Activated CD4-positive, alpha-beta T cell treated with anti-CD3 and anti-CD28 coated beads, Interleukin-2, amount 50 U/mL, for 16 hours (primary cell): ENCODE measurements at places on chromosomes 6 and 20.
A peak's percentile ranks its signal among the peaks of the same experiment; 100 is the strongest.

DNA sequence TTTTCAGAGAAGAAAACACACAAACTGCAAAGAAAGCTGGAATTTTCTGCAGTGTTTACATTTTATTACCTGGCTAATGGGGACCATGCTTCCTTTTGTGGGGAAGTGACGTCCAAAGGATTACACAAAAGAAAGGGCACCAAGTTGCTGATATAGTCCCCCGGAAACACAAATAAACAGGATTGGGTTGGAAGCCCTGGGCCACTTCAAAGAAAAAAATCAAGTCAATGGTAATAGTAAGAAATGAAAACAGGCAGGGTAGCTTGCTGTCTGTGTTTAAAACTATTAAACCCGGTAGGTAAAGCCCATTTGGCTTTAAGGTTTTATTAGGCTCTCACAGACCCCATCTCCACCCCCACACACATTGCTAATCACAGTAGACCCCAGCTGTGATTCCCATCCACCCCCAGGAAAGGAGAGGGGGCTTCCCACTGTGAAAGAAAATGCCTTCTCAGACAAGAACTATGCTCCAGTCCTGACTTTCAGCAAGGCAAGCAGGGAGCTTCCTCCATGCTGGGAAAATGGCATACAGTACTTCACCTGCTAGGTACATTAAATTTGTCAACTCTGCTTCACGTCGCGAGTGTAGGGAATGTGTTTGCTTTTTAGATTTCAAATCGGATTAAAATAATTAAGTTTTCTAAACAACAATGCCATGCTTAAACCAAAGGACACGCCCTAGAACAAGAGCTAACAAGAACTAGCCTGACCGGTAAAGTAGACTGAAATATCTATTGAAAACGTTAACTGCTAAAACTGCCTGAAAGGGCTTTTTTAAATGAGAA, 1.1 kb downstream of the PERP start:
- no peak for DNase-seq

- DNase-seq: no peak
These were observed 36.6 kb downstream of the TBC1D32 start for GRCh38 chr6:121297694-121298093.

DNA sequence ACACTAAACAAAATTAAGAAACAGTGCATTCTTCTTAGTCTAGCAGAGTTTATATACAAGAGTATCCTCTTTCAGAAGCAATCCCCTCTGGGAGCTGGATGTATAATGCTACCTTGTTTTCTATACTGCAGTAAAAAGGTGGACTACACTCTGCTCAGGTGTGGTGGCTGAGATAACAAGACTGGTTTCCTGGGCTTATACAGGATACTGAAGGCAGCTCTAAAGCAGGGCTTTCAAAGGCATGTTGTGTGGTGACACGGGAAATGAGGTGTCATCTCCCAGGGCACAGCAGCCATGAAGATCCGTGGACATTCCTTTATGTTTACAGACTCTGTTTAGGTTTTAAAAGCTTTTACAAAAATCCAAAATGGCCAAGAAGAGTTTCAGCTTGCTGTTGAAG, 136.7 kb downstream of the MAP3K4 start:
- DNase-seq: peak; percentile 10

- DNase-seq: no peak
These were observed 112.4 kb downstream of the TMEM242 start for GRCh38 chr6:157210954-157211353.

DNA sequence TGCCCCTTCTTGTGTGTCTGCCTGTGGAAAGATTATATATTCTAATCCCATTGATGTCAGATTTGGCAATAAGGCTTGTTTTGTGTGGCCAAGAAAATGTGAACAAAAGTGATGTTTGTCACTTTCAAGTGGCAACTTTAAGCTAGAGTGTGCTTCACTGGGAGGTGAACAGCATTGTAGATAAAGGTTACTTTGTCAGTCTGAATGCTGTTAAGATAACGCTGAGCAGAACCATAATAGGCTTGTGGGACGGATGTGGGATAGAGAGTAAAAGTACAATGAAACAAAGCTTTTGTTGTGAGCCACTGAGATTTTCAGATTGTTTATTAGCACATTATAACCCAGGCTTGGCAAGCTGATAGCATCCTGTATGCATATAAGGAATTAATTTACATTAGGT, 303.8 kb upstream of the MAN1A1 start:
- no peak for DNase-seq

- no peak for DNase-seq
These were observed 8.9 kb downstream of the SLC16A10 start for GRCh38 chr6:111096246-111096645.

DNA sequence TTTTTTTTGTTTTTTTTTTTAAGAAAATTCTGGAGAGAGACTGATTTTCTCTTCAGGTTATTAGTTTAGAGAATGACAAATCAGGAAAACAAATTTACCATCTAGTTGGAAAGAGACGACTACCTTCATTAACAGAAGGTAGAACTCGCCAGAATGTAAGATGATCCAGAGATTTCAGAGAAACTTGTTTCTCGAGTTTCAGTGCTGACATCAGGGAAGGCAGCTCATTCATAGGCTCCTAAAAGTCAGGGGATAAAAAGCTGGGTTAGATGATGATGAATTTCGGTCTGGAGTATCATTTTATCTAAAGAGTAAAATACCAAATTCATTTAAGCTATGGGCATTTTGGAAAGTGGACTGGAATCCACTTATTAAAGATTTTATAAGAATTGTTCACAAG, 27.9 kb downstream of the ZNF334 start:
- no peak for DNase-seq

DNA sequence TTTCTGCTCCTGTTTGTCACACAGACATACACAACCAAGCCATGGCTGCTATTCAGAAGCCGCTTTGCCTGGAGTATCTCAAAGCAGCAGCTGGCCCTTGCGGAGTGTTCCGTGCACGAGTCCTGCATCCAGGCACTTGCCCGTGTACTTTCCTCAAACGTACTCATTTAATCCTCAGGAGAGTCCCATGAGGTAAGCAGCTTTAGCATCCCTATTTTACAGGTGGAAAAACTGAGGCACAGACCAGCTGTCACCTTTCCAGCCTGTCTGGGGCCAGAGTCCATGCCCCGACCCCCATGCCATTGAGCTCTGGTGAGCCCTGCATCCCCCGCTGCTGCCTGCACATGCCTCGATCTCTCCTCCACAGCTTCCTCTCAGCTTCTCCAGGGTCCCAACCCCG, 130.0 kb downstream of the ERMARD start:
- no peak for DNase-seq

GRCh38 chr6:150841697-150842096, 23.8 kb upstream of the MTHFD1L start:
- no peak for DNase-seq

GRCh38 chr6:10586302-10586701, 65.2 kb downstream of the GCNT2 start:
- no peak for DNase-seq

GRCh38 chr6:160462551-160463109, 114.5 kb downstream of the SLC22A3 start:
- DNase-seq: peak; percentile 89

DNA sequence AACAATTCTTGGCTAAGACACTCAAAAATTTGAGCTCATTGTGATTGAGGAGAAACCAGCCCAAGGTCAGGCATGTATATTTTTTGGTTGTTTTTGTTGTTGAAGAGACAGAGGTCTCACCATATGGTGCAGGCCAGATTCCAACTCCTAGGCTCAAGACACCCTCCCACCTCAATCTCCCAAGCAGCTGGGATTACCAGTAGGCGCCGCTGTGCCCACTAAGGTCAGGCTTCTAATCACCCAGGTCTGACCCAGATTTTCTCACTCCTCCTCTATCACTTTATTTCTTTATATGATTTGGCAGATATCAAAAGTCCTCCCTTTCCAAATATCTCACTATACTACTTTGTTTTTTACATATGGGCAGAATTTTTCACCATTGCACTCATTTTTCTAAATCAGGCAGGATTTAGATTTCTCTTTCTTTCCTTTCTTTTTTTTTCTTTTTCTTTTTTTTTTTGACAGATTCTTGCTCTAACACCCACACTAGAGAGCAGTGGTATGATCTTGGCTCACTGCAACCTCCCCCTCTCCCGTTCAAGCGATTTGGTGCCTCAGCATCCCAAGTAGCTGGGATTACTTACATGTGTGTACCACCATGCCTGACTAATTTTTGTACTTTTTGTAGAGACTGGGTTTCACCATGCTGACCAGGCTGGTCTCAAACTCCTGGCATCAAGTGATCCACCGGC, 1.7 kb upstream of the C6orf141 start:
- DNase-seq: no peak

- no peak for DNase-seq
These were observed 1059.5 kb upstream of the FLRT3 start for GRCh38 chr20:15396900-15397299.

- no peak for DNase-seq
These were observed 122.3 kb downstream of the KIF6 start for GRCh38 chr6:39602601-39603519.

DNA sequence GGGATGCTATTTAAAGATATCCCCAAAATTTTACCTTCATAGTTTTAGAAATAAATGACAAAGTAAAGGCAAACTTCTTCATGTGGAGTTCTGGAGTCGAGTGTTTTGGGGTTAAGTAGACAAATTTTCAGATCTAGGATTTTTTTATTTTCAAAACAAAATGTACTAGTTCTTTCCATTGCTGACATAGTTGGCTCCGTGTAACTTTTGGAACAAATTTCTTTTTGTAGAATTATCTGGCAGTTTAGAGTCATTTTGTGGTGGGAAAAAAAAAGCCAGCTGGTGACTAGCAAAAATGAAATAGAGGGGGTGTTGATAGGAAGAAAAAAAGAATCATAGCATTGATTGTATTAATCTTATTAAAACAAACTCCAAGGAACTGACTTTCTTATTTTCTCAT, 131.6 kb upstream of the TCF21 start:
- DNase-seq: no peak
